C1 segment of cervical spinal cord (tissue), 14 donors: ENCODE measurements at places on chromosomes 2 and 18.
A peak's percentile ranks its signal among the peaks of the same experiment; 100 is the strongest.

- DNase-seq = no peak
Observed at GRCh38 chr18:51659781-51660180, 462.3 kb upstream of the MEX3C start.

DNA sequence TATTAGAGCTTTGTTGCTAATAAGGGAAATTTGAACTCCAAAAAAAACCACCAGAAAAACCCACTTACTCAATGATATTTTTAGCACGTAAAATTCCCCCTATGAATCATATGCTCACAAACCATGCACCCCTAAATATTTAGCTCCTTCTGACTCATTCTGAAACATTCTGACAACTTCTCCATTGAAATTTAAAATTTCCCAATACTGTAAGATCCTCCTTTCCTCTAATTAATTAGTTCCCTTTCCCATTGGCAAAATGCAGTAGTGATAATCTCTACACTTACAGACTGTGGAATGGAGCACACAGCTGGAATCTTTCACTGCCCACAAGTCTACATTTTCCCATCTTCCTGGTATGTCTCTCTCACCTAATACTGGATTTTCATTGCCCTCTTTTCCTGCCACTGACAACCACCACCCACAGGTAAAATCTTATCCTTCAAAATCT lies 215.8 kb upstream of the ACVR2A start:
- no peak for DNase-seq

GRCh38 chr2:16821692-16822091 lies 156.1 kb upstream of the CYRIA start:
- DNase-seq = no peak

DNA sequence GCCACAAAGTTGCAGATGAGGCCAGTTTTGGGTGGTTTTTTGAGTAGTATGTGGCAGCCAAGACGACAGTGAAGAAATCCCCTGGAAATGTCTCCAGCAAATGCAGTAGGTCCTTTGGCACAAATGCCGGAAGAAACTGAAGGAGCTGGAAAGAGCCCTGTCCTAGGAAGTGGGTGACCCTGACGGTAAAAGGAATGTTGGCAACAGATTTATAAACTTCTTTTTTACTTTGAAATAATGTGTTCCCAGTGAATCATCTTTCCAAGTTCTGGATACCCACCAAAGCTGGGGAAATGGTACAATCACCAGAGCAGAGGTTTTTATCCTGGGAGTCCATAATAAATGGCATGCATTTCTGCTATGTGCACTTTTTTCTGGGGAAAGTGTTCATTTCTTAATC lies 112.9 kb downstream of the CSRNP3 start:
- DNase-seq = no peak

GRCh38 chr2:227146456-227146855 lies 17.5 kb downstream of the COL4A4 start:
- DNase-seq = no peak

DNA sequence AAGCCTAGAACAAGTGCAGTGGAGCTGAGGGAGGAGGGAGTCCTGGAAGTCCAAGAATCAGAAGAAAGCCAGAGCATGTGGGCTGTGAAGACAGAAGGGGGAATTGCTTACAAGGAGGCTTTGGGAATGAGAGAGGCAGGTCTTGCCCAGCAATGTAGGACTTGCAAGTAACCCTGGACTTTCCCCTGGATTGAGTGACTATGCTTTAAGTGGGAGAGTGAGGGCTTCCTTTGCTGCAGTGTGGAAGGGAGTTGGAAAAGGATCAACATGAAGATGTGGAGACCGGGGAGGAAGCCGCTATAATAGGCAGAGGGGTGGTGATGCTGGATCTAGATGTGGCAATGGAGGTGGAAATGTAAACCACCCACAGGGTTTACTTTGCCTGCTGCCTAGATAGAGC lies 13.8 kb upstream of the SCYGR1 start:
- DNase-seq = no peak

- peak; percentile 14 for DNase-seq
Observed at GRCh38 chr2:107325981-107326786, 440.2 kb upstream of the ST6GAL2 start.

GRCh38 chr18:68693091-68693815 lies 21.7 kb downstream of the TMX3 start:
- DNase-seq = no peak

DNA sequence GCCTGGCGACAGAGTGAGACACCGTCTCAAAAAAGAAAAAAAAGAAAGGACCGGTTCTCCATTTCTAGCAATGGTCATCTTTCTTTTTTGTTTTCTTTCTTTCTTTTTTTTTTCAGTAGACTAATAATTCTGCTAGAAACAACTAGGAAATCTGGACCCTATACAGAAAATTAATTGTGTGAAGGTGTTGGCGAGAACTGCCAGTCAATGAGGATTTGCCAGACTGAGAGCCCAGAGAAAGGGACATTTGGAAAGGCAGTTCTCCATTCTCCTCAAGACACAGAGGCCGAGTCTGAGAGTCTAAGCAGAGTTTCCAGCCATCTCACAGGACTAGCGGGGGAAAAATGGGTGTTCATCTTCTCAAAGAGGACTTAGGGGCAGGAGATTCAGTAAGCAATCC lies 123.6 kb upstream of the GPC1 start:
- no peak for DNase-seq

- DNase-seq = no peak
Observed at GRCh38 chr2:53829273-53829979, 30.3 kb downstream of the GPR75 start.

- no peak for DNase-seq
Observed at GRCh38 chr2:8543060-8543382, 138.8 kb upstream of the ID2 start.

GRCh38 chr2:213015387-213016165 lies 135.8 kb downstream of the IKZF2 start:
- DNase-seq = no peak

DNA sequence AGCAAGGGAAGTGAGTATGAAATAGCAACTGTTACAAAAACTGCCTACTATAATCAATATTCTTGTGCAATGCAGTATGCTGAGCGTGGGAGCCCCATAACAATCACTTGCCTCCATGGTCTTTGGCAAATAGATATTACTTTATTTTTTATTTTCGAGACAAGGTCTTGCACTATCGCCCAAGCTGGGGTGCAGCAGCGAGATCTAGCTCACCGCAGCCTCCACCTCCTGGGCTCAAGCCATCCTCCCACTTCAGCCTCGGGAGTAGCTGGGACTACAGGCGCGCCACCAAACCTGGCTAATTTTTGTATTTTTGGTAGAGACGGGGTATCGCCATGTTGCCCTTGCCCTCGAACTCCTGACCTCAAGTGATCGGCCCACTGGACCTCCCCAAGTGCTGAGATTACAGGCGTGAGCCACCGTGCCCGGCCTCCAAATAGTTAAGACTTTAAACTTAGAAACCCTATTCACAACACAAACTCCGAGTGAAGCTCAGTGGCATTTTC lies 1.2 kb upstream of the CCNT2 start:
- peak; percentile 11 for DNase-seq

- no peak for DNase-seq
Observed at GRCh38 chr2:223797811-223798721, 39.3 kb downstream of the AP1S3 start.

DNA sequence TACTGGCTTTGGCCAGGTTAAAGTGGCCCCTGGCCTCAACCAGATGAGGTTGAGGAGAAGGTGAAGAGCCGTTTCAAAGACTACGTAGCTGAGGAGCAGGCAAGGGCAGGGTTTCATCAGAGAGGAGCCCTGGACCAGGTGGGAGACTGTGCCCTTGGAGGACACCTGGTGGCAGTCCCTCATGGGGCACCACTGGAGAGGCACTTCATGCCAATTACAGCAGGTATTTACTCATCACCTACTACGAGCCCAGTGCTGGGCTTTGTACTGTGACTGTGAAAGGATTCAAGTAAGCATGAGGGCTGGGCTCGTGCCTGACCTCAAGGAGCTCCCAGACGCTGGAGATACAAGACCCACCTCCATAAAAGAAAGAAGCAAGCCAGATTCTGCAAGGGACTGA lies 37.6 kb downstream of the SMAD7 start:
- DNase-seq = no peak

- DNase-seq = no peak
Observed at GRCh38 chr2:46802665-46803546, 112.7 kb downstream of the MCFD2 start.

GRCh38 chr2:60285626-60286316 lies 267.7 kb downstream of the BCL11A start:
- no peak for DNase-seq

DNA sequence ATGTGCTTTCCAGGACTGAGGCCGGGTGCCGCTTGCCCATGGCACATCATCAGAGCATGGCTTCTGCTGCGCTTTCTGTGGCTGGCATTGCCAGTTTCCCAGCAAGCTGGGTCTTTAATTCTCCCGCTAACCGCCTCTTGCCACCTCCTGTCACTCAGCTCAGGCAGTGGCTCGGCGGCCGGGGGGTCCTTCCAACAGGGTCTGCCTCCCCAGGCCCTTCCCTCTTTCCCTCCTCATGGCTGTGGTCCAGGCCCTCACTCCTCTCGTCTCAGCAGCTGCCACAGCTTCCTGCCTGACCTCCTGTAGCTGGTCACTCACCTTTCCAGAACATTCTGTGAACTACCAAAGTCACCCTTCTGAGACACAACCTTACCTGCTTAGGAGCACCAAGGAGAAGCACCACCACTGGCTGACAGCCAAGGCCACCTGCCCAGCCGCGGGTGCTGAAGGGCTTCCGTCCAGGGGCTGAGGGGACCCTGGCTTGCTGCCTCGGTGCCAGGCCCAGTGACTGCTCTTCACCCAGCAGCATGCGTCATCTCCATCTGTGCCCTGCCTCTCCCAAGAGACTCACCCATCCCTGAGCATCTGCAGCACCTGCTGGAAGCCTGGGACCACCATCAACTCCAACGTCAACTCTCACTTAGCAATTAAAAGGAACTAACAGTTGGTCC lies 22.6 kb downstream of the CHMP1B start:
- no peak for DNase-seq

DNA sequence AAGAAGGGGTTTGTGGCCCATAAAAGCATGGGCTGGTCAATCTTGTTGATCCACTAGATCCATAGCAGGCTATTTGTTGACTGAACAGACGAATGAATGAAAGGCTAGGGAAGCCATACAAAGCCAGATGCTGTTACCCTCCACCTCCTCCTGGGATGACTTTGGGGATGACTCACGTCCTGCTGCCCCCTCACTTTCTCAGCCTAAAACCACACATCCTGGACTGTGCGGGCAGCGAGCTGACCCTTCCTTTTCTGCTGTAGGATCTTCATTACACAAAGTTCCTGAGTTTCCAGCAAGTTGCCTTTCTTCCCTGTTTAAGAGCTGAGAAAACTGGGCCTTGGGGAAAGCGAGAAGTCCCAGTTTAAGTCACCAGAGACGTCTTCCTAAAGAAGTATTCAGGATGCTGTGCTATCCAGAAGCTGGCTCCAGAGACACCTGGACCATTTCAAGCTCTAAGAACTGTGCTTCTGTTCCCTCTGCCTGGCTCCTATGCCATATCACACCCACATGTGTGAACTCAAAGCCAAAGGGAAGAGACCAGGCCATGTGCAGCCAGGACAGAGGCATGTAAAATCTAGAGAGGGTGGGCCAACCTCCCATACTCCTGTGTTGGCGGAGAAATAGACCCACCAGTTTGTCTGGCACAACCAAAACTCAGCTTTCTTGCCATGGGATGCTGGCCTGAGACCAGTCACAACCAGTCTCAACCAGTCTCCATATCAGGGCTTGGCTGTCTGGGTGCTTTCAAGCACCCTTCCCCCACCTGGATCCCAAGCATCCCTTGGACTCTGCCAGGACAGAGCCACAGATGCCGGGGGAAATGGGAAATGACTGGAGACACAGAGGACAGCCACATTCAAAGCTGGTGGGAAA lies 4.7 kb upstream of the SLC20A1 start:
- no peak for DNase-seq

DNA sequence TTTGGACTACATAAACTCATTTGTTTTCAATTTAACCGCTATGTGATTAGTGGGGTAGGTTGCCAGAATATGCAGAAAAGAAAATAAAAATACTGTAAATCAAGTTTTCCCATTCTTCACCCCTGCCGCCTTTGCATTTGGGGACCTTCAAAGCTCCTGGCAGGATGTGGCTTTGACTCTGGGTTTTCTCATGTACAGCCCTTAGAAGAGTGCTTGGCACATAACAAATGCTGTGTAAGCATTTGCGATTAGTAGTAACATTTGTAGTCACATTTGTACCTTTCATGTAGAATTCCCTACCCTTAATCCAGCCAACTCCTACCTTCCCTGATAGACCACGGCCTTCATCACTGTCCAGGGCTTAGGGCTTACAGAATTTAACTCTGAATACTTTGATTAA lies 262.6 kb downstream of the MREG start:
- DNase-seq = no peak

- no peak for DNase-seq
Observed at GRCh38 chr2:114160263-114160981, 270.5 kb downstream of the ACTR3 start.

- DNase-seq = no peak
Observed at GRCh38 chr2:10473121-10473756, 25.1 kb upstream of the ODC1 start.

GRCh38 chr2:43018179-43019024 lies 208.0 kb downstream of the ZFP36L2 start:
- DNase-seq = no peak

GRCh38 chr2:120914839-120915521 lies 179.3 kb downstream of the GLI2 start:
- DNase-seq = no peak

GRCh38 chr2:39606585-39606984 lies 59.1 kb upstream of the TMEM178A start:
- DNase-seq = no peak

GRCh38 chr18:47969816-47970215 lies 39.4 kb upstream of the SMAD2 start:
- DNase-seq = no peak

GRCh38 chr18:41135146-41135545 lies 819.9 kb upstream of the PIK3C3 start:
- no peak for DNase-seq

GRCh38 chr2:95062242-95063085 lies 37.0 kb downstream of the MAL start:
- DNase-seq = no peak

- DNase-seq = no peak
Observed at GRCh38 chr18:2564373-2564772, 6.9 kb downstream of the METTL4 start.

GRCh38 chr2:72669121-72669520 lies 156.7 kb downstream of the EXOC6B start:
- no peak for DNase-seq

GRCh38 chr18:42611134-42611533 lies 504.4 kb downstream of the RIT2 start:
- DNase-seq = no peak

DNA sequence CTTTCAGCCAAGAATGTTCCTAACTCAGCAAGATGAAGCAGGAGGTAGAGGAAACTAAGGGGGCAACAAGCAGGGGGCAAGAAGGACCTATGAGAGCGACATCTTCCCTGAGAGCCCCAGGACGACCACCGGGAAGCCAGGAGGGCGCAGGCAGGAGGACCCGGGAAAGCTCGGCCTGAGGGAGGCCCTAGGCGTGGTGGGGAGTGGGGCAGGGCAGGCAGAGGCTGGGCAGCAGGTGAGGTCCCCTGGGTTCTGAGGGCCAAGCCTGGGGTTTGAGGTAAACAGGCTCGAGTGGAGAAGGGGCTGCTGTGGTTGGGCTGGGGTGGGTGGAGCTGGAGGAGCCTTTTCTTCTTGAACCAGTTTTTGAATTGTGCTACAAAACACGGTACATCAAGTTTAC lies 1.3 kb upstream of the ALPI start:
- DNase-seq = no peak

GRCh38 chr2:17634997-17635396 lies 94.5 kb downstream of the VSNL1 start:
- DNase-seq = no peak
